ENCODE measurements at places on chromosomes 4 and X.

DNA sequence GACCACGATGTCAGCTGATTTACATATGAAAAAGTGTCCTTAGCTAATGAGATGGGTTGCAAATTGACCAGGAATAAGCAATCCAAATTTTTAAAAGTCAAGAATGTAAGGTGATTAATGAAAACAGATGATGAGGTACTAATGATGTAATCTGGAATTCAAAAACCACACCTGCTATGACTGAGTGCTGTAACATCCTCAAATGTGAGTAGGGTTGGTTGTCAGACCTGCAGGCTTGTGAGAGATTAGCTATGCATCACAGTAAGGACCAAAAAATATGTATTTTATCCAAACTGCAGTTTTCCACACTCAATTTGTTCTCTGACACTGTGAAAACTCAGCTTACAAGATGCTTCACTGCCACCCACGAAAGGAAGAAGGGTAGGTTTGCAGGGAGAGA is 242.5 kb downstream of the OPHN1 start:
- DNase-seq: no peak

DNA sequence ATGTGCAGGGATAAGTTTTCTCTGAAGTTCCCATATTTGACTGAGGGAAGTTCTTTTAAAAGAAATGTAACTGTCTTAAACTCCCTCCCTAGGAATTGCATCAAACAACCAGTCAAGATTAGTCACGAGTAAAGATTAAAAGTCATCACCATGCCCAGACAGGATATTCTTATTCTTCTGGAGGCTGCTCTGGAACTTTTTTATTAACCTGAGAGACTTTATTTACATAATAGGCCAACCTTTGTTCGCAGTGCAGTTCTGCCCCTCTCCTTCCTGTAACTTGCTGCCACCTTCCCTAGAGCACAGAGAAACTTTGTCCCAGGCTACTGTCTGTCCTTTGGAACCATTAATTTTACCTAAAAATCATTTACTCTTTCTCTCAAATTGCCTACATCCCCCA is 9.8 kb upstream of the HERC3 start:
- no peak for DNase-seq

DNA sequence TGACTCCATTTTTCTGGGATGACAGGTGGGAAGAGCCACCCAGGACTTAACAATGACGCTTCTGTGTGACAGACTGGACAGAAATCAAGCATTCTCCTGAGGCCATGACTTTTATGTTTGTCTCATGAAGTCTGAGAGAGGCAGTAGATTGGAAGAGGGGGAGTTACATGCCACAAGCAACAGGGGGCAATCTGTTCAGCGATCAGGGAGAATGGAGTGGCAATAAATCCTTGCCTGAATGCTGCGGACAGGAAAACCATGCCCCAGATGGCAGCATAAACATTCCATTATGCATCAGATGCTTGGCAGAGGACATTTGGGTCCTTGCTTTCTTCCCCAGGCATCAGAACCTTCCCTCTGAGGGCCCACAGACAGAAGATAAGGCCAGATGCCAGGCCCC is 312.4 kb upstream of the DIPK2B start:
- DNase-seq: no peak

DNA sequence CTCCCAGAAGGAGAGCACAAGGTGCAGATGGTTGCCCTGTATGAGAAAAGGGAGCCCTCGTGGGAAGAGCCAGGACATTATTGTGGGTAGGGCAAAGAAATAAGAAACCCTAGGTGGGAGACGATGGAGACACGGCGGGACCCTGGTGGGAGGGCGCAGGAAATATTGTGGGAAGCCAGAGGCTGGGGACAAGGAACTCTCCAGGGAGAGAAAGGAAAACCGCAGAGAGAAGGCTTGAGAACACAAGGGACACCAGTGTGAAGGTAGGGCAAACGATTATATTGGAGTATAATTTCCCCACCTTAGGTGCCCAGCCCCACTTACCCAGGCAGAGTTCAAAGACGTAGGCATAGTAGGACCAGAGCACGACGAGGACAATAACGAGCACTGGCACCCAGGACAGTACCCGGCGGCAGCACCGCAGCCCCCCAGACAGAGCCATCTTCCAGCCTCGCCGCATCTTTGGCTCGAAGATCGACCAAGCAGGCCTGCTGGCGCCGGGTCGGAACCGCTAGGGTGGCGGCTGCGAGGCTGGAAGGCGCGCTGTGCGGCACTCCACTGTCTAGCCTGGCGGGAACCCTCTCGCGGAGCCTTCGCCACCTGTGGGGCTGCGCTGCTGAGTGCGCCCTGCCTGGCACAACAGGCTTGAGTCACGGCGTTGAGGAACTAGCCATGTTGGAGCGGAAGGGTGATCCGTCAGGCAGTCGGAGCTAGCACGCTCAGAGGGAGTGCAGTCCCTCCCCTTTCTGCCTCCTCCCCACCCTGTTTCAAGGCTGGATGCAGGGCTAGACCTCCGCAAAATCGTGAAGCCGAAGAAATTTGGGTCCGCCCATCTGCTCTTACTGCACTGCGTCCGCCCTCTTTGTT is at the start of gene ZDHHC15:
TSS of gene ZDHHC15 (minus strand) at position 473 of the 867 bp plus-strand sequence. CDS start at position 460, 13 bp downstream.
- DNase-seq: peak; percentile 16

DNA sequence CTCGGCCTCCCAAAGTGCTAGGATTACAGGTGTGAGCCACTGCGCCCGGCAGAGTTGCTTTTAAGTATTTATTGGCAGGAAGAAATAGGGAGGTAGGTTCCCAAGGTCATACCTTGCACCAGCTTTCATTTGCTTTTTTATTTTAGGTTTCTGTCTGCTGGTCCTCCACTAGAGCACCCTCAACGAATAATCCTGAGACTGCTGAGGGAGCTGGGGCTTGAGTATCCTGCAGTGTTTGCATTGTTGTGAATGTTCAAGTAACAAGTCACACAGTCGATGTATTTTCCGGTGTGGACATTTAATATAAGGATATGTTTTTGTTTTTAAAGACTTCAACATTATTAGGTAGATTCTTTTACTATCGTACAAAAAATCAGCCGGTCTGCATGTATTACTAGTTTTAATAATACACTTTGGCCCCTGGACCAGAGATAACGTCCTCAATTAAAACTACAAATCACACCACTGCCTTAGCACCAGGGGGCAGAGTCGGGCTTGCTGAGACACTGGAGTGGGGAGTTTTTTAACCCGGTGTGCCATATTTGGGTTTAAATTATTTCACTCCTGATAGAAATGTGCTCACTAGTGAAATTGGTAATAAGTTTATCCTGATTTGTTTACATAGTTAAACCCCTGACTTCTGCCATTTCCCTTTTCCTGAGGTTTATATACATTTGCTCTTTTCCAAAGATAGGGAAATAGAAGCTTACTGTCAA is 11.6 kb downstream of the SMIM20 start:
- no peak for DNase-seq

DNA sequence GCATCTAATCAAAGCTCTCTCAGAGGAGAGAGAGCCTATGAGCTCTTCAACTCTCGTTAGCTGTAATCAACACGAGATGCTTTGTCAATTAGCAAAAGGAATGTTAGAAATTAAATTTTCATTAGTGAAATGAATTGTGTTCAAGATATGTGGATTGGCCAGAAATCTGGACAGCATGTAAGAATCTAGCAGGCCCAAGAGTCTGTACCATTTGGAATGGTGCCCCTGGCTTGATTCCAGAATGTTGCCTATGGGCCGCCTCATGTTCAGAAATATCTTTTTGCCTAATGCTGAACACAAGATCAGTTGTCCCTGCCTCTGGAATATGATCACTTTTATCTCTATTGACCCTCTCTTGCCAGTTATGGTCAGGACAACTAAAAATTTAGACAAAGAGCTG is 88.2 kb downstream of the RBM46 start:
- no peak for DNase-seq

GRCh38 chr4:11313157-11313943 is 115.3 kb downstream of the HS3ST1 start:
- no peak for DNase-seq

GRCh38 chr4:146267826-146268225 is 53.5 kb downstream of the REELD1 start:
- DNase-seq: no peak
